NCI-H187 (cell line): ENCODE measurements at places on chromosomes 16 and 17.

GRCh38 chr16:2284797-2285576 lies 17.1 kb upstream of the RNPS1 start:
- no peak for DNase-seq

DNA sequence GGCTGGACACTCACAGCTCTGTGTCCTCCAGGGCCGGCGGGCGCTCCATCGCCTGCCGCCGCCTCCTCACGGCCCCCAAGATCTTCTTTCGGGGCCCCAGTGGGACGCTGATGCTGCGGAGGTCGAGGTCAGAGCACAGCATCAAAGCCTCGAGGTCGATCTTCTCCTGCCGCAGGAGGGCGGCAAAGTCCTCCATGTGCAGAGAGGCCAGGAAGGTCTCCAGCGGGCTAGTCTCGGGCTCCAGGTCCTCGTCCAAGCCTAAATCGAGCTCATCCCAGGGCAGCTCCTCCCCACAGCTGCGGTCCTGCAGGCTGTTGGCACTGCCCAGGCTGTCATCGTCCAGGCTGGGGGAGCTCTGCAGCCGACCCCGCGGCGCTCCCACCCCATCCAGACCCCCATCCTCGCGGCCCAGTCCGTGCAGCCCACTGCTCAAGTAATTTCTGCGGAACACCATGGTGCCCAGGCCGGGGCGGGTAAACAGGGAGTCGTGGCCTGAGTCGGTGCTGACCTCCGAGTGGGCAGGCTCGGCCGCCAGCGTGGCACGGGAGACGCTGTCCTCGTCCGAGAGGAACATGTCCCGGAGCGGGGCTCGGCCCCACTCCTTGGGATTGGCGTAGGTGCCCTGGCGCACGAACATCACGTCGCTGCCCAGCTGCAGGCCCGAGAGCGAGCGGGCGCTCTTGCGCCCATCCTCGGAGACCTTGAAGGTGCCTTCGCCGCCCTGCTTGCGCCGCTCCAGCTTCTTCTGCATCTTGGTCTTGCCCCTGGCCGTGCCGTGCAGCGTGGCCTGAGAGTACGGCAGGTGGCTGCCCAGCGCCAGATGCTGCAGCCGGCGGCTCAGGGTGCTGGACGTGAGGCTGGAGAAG lies 3.4 kb downstream of the USH1G start:
- DNase-seq, result no peak

DNA sequence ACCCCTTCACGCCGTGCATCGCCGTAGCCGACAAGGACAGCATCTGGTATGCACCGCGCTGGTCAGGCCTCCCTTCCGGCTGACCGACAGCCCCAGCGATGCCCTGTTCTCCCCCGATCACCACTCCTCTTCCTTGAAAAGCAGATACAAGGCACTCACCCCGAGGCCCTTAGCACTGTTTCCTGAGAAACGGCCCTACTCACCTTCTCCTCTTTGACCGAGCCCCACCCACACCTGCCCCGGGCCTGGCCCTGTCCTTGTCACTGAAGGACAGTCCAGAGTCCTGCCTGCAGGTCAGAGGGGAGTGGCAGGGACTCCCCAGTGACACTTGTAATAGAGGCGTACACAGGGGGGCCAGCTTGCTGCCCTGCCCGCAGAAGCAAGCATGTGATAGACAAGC lies 45.9 kb upstream of the CHMP6 start:
- no peak for DNase-seq

GRCh38 chr17:72556944-72557826 lies 436.4 kb downstream of the SOX9 start:
- peak; percentile 63 for DNase-seq

DNA sequence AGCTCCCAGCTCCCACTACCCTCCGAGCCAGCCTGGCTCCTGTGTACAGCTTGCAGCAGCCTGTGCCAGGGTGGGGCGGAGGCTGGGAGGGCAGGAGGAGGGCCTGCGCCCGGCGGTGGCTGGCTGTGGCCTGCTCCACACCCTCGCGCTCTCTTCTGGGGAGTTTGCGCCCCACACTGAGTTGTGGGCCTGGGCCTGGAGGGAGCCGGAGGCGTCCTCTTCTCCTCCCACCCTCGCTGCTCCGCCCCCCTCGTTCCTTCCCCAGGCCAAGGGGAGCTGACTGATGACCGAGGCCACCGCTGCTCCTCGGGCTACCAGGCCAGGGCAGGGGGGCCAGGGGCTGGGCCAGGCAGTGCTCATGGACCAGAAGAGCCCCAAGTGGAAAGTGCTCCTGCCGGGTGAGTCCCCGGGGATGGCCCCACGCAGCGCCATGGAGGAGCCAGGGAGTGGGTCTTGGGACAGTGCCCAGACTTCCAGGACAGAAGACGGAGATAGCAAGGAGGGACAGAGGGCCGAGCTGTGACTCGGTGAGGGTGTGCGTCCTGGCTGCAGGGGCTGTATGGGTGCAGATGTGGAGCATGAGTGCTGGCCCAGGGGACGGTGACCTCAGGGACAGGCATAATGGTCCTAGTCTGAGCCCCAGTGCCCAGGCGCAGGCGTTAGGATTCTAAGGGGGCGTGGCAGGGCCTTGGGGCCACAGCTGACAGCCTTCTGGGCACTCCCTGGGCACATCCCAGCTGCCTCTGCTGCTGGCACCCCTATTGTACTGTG lies 242.1 kb upstream of the GSE1 start:
- DNase-seq, result no peak

DNA sequence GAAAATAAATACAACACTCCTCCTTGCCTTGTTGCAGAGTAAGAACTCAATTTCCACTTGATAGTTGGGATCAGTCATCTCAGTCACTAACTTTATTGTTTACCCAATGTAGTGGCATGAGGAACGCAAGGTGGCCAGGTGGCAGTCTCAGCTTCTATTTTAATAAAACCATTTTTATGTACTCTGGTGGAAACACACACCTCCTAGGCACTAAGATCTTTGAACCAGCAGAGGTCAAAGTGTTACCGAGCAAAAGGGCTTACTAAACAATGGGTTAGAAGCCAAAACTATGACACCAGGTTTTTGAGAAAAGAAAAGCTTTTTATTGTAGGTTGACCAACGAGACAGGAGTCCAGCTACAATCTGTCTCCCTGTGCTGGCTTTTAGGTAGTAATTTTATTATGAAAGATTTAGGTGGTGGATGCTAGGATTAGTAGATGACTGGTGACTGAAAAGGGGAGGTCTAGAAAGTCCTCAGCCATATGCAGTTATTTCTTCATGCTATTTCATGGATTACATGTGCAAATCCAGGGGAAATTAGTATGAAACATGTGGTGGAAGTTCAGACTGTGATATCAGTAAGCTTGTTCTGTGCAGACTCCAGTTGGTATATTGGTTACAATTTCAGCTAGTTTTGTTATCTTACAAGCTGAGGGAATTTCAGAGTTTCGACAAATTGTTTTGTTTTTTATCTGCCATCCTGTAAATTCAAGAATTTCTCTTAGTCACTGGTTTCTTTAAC lies 122.3 kb downstream of the PCTP start:
- DNase-seq, result no peak

DNA sequence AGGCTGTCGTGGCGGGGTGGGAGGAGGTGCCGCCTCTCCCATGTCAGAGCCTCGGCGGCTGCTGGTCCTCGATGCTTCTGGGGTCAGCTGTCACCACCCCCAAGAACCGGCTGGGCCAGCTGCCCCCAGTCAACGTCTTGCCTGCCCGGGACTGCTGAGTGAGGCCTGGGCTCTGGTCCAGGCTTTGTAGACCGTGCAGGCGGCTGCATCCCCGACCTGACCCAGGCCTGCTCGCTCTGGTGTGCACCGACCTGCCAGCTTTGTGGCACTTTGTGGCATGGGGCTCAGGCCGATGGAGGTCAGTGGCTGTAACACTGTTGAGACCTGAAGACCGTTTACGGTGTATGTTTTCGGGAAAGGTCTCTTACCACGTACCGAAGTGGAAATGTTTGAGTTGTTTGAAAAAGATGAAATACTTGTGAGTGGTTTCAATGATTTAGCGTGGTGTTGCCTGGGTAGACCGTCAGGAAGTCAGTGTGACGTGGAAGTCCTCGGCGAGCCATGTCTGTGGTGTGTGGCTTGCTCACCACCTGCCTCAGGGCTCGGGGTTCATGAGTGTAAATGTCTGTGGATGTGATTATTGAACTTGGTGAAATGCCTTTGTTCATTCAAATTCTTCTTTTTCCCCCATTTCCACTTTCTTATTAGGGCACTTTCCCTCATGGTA lies 53.2 kb upstream of the ZNF750 start:
- no peak for DNase-seq

- DNase-seq, result no peak
Measured at GRCh38 chr17:69733171-69734012, 318.9 kb downstream of the MAP2K6 start.

GRCh38 chr17:68297195-68297594 lies 5.9 kb downstream of the ARSG start:
- DNase-seq, result no peak

GRCh38 chr17:48022901-48023300 lies 14.7 kb downstream of the COPZ2 start:
- DNase-seq, result no peak

DNA sequence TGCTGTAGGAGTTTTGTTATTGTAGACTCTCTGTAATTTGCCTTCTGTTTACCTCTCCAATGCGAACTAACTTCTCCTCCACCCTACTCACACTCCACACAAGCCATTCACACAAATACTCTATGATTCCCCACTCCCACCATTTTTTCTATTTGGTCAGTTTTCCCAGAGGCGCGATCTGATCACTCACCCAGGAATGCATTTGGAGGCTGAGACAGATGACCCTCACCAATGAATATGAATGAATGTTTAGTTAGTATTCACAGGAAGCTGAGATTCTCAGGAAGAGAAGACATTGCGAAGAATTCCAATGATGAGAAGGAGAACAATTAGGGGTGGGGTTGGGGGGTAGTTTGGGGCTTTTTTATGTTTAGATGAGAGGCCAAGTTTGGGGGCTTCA lies 10.5 kb upstream of the ANKFN1 start:
- DNase-seq, result no peak

GRCh38 chr17:14581186-14581830 lies 280.4 kb downstream of the HS3ST3B1 start:
- DNase-seq, result no peak

- no peak for DNase-seq
Measured at GRCh38 chr17:65688307-65688706, 126.9 kb upstream of the AXIN2 start.

DNA sequence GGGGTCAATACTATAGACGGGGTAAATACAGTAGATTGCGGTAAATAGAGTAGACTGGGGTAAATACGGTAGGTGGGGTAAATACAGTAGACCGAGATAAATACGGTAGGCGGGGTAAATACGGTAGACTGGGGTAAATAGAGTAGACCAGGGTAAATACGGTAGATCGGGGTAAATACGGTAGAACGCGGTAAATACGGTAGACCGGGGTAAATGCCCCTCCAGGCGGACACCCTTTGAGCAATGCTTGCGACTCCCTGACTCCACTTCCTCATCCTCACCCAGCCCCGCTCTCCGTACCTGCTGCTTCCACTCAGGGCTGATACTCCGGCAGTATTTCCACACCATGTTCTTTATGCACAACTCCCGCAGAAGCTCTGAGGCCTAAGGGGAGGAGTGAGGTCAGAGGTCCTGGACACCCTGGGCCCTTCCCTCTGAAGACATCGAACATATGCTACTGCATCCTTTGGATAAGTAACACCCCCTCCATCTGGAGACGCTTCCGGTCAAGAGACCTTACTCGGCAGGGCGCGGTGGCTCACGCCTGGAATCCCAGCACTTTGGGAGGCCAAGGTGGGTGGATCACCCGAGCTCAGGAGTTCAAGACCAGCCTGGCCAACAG lies 13.3 kb upstream of the CRK start:
- no peak for DNase-seq

GRCh38 chr16:31181102-31181830 lies 1.3 kb downstream of the FUS start:
- DNase-seq, result no peak

- DNase-seq, result no peak
Measured at GRCh38 chr16:30352488-30353401, 2.4 kb downstream of the CD2BP2 start.

- DNase-seq, result no peak
Measured at GRCh38 chr17:45127207-45127547, 5.1 kb downstream of the PLCD3 start.

- DNase-seq, result no peak
Measured at GRCh38 chr16:64990101-64990500, 131.8 kb downstream of the CDH11 start.

DNA sequence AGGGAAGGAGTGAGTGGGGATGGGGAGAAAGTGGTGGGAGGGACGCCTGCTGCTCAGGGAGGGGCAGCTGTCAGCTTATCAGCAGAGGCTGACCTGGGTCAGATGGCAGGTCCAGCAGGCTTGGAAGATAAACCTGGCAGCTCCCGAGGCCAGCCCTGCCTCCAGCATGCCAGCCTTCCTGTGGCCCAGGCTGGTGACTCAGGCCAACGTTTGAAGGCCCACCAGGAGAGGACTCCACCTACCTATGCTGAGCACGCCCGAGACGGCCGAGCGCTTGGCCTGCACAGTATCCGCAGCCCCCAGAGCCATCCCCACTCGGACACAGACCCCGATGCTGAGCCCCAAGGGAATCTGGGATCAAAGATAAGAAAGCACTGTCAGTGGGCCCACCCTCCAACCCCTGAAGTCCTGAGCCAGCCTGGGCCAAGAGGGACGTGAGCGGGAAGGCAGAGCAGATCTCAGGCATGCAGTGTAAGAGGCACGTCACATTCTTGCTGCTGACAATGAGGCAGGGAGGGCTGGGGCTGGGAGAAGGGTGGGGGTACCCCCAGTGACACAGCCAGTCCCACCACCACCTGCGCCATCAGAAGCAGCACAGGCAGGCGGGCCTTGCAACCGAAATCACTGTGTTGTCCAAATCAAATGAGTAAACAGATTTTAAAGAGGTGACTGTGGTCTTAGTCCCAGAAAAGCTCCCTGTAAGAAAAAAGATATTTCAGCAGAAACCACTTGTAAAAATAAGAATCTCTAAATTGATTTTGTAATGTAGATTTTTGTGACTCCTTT lies 12.4 kb downstream of the SLC47A2 start:
- no peak for DNase-seq

DNA sequence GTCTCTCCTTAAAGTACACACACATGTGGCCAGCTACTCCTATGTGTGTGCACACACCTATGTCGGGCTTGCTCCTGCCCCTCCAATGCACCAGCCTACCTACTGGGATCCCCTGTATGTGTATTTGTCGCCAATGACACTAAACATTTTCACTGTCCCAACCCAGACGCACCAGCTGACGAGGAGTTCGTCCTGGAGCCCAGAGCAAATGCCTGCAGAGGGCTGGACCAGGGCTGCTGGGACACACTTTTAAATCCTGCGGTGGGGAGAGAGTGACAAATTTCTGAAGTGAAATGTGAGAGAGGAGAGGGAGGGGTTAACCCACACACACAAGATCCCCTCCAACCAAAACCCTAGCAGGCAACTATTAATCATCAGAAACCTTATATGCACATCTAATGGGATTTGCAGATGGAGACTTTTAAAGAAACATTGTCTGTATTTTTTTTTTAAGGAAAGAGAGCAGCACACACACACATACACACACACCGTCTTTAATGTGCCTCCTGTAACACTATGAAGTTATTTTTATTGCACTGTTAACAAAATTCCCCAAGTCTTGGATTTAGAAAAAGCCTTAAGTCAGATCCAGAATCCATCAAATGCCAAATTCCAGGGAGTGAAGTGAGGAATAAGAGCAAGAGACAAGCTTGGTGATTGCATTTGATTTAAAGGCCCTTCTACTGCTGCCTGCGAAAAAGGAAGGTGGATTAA lies at the start of gene MEOX1:
Gene MEOX1, minus strand, starts transcription at position 224 of the 714 bp plus-strand sequence. CDS start 388 bp downstream, outside the sequence.
- DNase-seq, result no peak

- no peak for DNase-seq
Measured at GRCh38 chr17:79089720-79090442, 15.3 kb downstream of the ENGASE start.

- no peak for DNase-seq
Measured at GRCh38 chr17:43906951-43907424, 348 bp downstream of the MPP2 start.

- no peak for DNase-seq
Measured at GRCh38 chr17:64682261-64683181, 20.4 kb upstream of the SMURF2 start.

- DNase-seq, result no peak
Measured at GRCh38 chr17:58020401-58020800, 13.4 kb upstream of the SRSF1 start.
